ENCODE measurements at places on chromosomes 3 and 15.

DNA sequence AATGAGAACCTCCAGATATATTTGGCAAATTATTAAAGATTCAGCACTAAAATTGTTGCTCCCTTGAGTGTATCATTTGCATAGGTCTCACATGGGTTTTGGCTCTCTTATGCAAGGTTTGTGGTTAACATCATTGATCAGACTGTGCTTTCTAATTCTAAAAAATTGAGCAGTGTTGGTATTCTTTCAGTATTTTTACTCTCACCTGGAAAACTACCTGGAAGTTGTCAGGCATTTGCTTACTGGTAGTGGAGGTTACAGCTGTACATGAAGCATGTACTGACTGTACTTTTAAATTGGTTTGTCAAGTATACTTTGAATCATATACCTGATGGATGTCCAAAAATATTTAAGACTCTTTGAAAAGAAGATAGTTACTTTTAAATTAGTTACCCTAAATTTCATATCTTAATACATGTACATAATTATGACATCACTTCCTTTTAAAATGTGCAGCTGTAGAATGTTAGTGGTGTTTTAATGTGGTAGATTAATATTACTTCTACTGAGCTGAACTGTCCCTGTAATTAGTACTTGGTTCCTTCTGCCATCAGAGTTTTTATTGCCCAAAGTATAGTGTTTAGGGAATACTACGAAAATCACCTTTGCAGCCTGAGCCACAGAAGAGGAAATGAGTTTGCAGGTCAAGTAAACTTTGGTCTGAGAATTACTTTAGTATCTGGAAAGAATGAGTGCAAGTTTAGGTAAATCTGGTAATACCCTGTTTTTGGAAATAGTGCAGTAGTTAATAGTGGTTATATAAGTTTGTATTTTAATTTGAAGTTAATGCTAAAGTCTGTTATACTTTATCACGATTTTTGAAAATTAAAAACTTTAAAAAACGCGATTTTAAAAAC lies 2.8 kb downstream of the CHD2 start:
- no peak for DNase-seq

- DNase-seq: no peak
Measured at GRCh38 chr3:50271314-50271936, 2.5 kb downstream of the SEMA3B start.

DNA sequence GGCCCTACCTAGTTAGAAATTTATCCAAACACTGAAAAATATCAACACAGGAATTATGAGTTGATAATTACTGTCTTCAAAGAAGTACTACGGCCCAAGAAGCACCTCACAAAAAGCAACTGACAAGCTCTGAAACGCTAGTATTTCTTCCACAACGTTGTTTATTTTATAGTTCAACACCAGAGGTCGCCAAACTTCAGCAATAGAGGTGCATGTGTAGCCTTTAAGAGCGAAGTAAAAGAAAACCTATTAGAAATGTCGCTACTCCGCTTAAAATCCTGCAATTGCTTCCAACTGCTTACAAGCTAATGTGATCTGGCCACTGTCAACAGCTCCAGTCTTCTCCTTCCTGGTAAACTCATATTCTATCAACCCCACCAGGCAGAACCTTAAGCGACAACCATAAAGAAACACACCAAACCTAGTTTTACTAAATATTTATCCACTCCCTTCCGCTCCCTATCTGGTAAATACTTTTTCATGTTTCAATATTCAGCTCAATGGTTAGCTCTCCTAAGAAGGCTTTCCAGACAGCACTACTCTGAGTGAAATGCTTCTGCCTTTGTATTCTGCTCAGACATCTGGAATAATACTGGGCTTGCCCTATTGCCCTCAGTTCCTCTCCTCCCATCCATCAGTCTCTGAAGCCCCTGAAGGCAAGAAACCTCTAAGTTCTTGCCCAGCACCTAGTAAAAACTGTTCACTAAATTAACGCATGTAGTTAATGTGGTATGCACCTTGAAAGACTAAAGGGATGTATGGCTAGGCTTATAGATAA lies 110.2 kb downstream of the NR1I2 start:
- no peak for DNase-seq

DNA sequence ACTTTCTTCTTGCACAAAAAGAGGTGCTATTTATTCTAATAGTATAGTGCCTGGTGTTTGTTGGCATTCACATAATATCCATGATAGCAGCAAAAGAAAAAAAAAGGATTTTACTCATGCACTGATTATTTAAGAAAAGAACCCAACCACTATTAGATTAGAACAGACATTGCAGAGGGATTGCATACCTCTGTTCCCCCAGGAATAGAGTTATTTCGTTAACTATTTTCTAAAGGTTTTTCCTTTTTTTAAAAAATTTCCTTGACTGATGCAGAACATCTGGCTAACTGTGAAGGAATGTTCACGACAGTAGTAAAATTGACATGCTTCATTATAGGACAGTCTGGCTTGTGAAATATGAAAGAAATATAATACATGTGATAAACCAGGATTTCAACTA lies 136.6 kb upstream of the PTX3 start:
- no peak for DNase-seq

DNA sequence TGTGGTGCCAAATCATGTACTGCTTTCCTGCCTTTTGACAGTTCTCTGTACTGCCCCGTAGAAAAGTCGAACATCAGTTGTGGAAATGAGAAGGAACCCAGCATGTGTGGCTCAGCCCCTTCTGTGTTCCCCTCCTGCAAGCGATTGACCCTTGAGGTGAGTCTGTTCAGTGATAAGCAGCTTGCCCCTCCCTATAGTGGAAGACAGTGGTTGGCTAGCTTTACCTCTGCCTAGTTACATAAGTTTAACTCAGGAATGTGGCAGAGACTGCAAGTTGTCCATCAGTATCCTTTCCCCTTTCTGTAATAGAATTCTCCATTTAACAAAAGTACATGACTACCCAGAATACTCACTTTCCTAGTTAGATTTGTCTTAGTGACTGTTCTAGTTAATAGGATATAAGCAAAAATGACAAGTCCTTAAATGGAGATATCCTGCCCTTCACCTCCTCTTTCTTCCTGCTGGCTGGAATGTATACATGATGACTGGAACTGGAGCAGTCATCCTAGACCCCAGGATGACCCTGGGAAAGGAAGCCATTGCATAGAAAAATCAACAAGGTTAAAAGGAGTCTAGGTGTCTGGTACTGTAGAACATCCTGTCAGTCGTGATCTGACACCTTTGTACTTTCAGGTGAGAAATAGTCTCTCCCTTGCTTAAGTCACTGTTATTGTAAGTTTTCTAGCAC lies 10.6 kb downstream of the SETMAR start:
- DNase-seq: no peak

DNA sequence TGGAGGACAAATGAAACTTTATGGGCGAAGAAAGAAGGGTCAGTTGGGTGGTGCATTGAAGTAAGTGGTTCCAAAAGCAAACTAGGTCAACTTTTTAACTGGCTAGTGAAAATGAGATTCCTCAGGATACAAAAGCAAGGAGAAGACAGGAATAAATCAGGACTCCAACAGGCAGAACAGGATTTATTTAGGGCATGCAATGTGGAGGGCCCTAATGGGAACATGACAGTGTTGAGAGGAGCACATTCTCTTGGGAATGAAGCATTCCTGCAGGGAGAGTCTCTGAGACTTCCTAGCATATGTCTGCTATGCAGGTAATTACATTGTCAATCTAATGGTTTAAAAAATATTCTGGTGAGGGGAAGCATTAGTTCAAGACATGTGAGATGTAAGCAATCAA lies 8.7 kb downstream of the NPAP1 start:
- DNase-seq: no peak

DNA sequence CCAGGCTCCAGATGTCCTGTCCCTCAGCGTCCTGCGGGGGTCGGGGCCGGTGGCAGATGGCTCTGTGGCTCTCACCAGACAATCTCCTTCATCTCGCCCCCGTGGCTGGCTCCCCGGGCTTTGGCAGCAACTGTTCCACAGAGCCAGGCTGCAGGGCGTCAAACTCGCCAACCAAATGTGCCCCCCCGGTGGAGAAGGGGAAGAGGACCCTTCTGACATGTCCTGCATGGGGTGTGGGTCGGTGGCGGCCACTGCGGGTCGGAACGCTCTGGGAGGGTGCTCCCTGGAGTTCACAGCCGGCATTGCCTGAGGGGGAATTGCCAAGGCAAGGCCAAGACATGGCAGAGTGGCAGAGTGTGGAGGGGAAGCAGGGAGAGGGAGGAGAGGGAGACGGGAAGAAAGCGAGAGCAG lies 36.0 kb downstream of the BDH1 start:
- DNase-seq: no peak

- no peak for DNase-seq
Measured at GRCh38 chr15:89587955-89588354, 12.7 kb downstream of the TICRR start.

DNA sequence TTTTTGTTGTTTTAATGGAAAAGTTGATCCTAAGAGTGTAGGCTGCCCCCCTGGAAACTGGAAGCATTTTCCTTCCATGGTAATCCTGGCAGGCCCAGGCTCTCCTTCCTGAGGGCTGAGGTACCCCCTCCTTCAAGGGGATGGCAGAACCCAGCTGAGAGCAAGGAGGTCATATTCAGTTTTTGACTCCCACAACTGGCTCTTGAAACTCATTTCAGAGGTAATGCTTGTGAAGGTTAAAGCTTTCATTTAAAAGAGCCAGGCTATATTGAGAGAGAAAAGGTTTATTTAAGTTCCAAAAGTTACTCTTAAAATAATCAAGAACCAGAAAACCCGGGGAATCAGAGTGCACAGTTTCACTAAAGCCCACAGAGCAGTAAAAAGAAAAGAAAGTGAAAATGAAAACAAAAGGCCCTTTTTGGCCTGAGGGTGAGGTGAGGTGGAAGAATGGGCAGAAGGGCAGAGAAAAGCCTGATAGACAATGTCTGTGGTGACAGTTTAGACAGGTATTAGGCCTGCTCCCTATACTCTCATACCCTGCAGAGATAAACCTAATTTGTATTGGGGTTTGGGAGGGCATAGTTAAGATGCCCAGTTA lies 47.0 kb upstream of the RBP1 start:
- DNase-seq: no peak

DNA sequence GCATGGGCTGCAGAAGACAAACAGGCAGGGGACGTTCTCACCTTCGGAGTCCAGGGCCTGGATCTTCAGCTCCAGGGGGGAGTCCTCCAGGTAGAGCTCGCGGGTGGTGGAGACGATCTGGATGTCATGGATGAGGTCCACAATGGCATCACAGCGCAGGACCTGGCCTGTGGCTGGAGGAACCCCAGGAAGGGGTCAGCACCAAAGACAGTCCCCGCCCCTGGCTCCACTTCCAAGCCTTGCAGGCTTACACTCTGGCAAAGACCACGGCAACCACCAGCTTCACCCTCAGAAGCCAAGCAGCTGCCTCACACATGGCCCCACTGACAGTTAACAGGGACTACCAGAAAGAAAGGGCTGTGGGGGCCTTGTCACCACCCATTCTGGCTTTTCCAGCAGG lies 22.8 kb downstream of the NUP210 start:
- no peak for DNase-seq

DNA sequence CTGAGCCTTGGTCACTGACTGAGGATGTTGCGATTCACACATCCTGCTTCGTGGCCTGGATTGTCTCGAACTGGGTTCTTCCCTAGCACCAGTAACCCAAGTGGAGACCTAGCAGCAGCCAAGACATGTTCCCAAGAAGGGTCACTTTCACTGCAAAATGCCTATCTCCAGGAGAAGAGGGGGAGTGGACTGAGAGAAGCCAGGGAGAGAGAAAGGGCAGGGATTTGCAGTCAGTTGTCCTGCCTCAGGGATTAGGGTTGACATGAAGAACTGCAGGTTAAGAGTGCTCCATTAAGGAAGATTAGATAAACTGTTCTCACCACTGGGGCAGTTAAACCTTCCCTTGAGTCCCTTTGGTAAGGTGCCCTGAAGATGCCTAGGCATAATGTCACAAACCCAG lies 5.7 kb upstream of the CD276 start:
- DNase-seq: no peak

- no peak for DNase-seq
Measured at GRCh38 chr3:86830566-86830965, 160.4 kb downstream of the VGLL3 start.

DNA sequence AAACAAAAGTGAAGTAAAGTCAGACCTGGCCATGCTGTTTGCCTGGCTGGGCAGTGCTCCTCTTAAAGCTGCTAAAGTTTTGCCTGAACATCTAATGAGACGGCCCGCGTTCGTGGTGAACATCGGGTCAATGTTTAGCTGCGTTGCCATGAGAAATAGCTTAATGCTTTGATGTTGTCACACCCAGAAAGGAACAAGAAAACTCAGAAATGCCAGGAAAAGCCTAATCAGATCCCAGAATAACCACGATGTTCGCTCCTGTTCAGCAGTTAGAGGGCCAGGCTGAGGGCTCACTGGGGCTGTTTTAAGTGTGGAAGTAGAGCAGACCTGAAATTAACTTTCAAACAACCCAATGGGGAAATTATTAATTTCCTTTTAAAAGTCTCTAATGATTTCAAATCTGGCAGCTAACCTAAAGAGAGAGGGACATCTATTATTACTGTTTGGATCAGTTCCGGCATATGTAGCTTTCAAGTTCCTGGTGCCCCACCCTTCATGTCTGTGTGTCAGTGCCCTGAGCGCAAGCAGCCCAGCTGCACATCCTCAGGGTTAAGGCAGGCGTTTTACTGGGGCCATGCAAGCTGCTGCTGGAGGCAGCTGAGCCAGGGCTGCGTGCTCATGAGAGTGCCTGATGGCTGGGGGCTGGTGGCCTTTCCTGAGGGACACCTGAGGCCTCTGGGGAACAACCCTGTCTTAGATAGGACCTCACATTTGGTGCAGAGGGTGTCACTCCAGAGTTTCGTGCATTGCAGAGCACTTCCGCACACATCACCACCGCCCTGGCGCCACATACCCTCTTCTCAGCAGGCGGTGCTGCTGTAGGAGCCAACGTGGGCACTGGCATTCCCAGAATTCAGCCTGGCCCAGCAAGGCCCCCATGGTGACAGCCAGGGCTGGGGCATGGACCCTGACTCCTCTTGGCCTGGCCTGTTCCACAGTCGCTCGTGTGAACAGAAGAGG lies 76.6 kb downstream of the LRRK1 start:
- DNase-seq: no peak

- no peak for DNase-seq
Measured at GRCh38 chr3:7166460-7166859, 305.5 kb downstream of the GRM7 start.

- no peak for DNase-seq
Measured at GRCh38 chr15:85789496-85789875, 5.2 kb downstream of the KLHL25 start.

- no peak for DNase-seq
Measured at GRCh38 chr3:143031327-143031726, 30.0 kb downstream of the U2SURP start.

- peak; percentile 50 for DNase-seq
Measured at GRCh38 chr3:66376568-66376967, 124.3 kb downstream of the LRIG1 start.

DNA sequence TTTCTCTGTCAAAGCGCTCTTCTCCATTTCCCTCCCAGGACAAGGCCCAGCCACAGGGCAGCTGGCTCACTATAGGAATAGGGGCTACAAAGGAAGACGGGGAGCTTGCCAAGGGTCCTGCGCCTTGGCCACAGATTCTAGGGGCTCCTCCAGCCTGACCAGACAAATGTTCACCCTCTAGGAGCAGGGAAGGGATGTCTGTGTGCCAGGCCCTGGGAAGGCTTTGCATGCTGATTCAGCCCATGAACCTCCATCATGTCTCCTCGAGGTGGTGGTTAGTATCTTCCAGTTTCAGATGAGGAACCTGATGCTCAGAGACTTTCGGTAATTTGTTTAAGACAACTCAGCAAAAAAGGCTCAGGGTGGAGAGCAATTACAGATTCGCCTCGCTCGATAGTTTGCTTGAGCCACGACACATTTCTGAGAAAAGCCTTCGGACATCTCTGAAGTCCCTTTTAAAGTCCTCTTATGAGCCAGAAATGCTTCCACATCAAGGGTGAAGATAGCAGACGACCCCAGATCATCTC lies 110.0 kb downstream of the XXYLT1 start:
- no peak for DNase-seq

- no peak for DNase-seq
Measured at GRCh38 chr3:78633626-78634025, 1134.2 kb downstream of the ROBO1 start.

Data from uterus (tissue), 4 donors.